NCI-H187 (cell line): ENCODE measurements at places on chromosomes 11 and 22.

- DNase-seq, result no peak
These were observed 3.1 kb upstream of the PTS start for GRCh38 chr11:112223121-112223520.

GRCh38 chr11:7561562-7561961 lies 47.8 kb downstream of the PPFIBP2 start:
- DNase-seq, result no peak

GRCh38 chr11:126663749-126664592 lies 308.5 kb downstream of the ST3GAL4 start:
- no peak for DNase-seq

DNA sequence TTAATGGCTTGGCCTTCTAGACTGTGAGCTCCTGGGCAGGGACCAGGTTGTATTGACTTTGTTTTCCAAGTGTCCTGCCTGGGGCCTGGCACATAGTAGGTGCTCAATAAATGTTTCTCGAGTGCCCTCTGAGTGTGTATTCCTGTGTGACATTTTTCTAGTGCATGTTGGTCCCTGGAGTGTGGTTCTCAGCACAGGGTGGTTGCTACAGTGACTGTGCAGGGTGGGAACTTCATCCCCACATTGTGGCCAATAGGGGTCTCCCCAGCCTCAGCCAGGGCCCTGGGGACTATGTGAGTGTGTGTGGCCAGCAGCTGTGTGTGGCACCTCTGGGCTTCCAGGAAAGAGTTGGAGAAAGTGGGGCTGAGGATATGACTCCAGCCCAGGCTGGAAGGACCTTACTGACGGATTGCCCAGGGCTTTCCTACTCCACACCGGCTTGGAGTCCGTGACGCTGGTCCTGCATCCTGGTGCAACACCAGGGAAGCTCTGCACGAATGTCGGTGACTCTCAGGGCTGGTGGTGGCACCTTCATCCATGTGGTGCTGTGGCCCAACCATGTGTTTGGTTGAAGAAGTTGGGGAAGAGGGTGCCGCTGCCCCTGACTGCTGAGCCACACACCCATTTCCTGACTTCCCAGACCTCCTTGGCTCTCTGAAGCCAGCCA lies 9.0 kb upstream of the MARK2 start:
- DNase-seq, result no peak

DNA sequence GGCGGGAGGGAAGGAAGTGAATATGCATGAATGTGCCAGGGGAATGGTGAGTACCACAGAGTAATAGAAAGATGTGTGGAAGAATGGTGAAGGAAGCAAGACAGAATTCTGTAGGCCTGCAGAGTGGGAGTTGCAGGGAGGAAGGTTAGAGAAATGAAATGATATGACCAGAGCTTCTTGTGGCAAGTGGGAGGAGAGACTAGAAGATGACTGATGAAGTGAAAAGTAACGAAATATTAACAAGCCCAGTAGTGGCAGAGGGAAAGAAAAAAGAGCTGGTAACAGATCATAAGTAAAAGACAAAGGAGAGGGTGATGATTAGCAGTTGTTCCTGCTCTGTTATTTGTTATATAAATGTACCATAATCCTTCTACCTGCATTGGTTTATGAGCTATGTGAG lies 1.0 kb upstream of the ALKBH8 start:
- no peak for DNase-seq

DNA sequence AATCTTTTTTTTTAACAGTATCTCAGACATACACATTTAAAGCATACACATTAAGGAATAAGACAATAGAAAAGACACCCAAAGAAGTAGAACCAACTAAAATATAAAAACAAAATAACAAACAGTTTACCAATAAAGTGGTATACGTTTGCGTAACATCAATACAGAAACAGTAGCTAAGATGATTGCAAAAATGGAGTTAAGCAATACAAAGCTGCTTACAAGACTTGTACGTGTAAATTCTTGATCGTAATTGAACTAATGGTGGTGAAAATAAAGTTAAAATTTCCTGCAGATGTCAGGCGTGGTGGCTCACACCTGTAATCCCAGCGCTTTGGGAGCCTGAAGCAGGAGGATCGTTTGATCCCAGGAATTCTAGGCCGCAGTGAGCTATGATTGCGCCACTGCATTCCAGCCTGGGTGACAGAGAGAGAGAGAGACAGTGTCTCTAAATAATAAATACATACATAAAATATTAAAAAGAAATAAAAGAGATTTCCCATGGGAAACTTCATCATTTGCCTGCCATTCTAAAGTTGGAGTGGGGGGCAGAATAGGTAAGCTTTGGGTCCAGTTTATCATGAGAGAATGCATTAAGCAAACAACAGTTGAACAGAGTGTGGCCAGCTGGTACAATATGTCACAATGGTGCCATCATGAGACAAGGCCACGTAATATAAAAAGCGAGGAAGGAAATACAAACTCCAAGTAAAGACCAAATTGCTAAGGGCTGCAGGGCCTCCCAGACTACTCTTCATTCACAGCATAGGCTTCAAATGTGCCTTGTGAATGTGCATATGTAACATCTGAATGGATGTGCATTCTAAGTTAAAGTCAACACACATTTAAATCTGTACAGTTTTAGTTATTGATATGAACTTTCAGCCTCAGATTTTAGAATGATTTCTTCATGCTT lies 38.9 kb upstream of the EED start:
- no peak for DNase-seq

DNA sequence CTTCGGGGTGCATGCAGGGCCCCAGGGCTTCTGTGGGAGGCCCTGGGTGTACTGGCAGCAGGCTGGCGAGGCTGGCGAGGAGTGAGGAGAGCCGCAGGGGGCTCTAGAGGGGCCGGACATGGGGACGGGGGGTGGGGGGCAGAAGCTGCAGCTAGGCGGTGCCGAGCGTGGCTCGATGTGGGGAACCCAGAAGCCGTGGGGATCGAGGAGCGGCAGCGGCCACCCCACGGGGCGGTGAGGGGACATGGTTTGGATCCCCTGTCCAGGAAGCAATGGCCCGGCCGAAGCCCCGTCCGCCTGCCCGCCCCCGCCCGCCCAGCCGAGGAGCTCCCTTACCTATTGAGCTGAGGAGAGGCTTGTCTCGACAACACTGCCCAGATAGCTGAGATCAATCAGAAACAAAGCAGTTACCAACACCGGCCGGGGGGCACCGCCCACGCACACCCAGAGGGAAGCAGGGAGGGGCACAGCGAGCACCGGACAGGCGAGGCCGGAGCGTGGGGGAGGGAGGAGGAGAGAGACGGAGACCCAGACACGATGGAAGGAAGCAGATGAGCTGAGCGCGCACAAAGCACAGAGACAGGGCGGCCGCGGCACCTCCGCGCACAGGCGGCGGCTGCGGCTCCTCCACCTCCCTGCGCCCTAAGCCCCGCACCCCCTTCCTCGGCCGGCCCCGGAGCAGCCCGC lies 38.7 kb downstream of the IGSF9B start:
- no peak for DNase-seq

DNA sequence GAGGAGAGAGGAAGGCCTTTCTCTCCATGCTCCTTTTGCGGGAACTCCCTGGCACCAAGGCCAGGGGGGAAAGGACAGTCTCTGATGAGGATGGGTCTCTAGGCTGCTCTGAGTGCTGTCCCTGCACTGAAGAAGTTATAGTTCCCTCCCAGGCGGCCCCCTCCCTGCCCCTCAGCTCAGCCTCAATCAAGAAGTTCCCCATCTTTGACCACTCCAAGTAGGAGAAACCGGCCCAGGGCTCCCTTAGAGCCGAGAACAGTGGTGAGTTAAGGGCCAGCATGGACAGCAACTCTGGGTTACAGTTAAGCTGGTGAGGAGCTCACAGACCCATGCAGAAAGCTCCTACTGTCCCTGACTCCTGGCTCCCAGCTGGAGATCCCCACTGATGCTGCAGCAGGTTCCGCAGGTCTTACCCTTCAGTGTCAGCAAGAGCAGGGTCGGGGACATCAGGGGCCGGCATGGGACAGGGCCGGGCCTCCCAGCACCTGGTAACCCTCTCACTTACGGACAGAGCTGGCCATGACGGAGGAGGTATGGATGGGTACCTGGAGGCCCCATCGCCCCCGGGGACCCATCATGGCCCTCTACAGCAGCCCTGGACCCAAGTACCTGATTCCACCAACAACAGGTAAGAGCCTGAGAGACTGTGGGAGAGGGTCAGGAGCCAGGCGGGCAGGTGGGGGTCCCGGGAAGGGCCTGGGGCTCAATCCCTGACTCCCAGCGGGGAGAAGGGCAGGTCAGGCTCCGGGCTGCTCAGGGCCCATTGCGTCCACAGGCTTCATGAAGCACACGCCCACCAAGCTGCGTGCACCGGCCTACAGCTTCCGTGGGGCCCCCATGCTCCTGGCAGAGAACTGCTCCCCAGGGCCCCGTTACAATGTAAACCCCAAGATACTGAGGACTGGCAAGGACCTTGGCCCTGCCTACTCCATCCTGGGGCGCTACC lies 4.2 kb downstream of the SCGB1C1 start:
- no peak for DNase-seq

GRCh38 chr11:128291835-128292234 lies 295.5 kb downstream of the ETS1 start:
- no peak for DNase-seq

- no peak for DNase-seq
These were observed 79.0 kb downstream of the LDLRAD3 start for GRCh38 chr11:36022882-36023281.

DNA sequence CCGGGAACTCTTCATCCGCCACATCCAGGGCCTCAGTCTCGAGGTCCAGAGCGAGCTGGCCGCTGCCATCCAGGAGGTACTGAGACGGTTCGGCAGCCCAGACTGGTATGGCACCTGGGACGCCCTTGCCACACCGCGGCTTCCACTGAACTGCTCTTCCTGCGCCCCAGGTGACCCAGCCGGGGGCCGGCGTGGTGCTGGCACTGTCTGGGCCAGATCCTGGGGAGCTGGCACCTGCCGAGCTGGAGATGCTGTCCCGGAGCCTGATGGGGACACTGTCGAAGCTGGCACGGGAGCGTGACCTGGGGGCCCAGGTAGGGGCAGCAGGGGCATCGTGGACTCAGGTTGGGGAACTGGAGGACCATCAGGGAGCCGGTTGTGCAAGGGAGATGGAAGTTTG lies 1.4 kb downstream of the CCDC88B start:
- no peak for DNase-seq

DNA sequence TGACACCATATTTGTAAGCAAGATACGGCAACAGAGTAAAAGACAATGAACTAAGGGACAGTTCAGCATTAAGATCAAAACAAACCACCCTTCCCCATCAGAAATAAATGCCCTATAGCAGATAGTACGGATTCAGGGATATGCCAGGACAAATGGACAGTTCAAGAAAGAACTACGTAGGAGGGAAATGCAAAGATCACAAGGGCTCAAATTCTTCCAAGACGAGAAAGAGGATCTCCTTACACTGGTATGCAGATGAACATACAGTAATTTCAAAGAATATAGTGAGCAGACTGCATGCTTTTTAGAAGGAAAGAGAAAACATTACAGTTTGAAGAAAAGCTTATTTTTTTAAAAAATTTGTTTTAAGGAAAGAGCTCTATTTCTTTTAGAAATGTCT lies 124.7 kb upstream of the APOA1 start:
- DNase-seq, result no peak

DNA sequence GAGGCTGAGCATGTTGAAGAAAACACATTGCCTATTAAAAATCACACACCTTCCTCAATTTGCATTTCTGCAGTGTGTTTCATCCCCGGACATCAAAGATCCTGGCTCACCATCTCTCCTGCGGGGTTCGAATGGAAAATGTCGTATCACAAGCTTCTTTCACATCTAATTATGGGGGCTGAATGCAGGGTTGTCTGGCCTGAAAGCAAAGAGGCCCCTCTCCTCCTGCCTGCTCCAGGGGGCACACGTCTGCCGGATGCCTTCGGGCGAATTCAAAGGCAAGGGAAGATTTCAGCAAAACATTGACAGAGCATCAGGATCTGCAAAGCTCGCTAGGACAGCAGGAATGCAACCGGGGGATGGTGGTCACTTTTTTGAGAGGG lies 1447.7 kb downstream of the TBC1D22A start:
- DNase-seq, result no peak

DNA sequence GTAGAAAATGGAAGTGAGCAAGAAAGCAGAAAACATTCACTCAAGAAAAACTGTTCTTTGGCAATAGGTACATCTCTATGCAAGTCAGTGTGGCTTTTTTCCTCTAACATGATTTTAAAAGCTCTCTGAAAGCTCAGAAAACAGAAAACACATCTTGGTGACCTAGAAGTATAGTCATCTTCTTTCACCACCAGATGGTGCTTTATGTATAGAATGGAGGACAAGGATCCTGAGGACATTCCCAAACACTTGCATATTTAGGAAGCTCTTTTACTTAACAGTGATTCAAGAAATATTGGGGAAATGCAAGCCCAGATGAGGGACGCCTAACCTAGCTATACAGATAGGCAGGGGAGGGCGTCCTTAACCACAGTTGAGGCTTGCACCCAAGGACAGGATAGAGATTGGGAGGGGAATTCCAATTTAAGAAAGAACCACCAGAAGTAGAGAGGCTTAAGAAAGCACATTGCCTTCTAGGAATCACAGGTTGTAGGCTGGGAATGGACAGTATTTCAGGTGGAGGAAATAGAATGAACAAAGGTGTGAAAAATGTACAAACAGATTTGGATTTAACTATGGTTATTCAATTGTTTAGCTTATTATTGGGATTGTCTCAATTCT lies 13.8 kb upstream of the CCDC81 start:
- no peak for DNase-seq

GRCh38 chr22:35051013-35051535 lies 14.9 kb upstream of the ISX start:
- DNase-seq, result no peak

DNA sequence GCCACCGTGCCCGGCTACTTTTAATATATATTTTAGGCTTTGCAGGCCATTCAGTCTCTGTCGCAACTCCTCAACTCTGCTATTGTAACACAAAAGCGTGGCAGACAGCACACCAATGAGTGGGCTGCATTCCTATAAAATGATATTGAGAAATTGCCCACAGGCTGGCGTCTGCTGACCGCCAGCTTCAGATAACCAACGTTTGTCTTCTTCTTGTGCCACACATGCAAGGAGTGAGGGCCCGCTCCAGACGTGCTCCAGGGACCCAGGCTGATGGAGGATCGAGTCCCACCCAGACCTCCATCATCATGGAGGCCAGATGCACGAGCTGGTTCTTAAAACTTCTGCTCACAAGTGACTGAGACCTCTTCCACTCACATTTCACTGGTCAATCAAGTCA lies 35.4 kb upstream of the LINC01488 start:
- no peak for DNase-seq

GRCh38 chr22:17346578-17346977 lies 22.7 kb upstream of the CECR2 start:
- DNase-seq, result no peak

- no peak for DNase-seq
These were observed 15.7 kb upstream of the ARFGAP3 start for GRCh38 chr22:42872821-42873220.

- no peak for DNase-seq
These were observed 2.1 kb upstream of the CARD10 start for GRCh38 chr22:37521236-37521739.

DNA sequence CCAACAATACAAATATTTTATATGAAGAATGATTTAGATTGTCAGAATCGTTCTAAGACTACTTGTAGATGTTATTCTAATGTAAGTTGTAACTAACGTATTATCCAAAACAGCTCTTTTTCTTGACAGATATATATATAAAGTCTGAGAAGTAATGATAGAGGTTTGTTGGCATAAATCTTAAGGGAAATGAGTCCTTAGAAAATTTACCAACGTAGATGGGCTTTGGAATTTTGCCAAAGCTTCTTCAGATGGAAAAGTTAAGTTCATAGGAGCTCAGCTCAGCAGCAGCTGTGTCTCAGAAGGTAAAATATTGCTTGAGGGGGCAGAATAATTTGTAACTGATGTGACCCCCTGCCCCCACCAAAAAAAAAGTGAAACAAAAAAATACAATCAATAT lies 66.7 kb downstream of the BID start:
- no peak for DNase-seq

- DNase-seq, result no peak
These were observed 18.4 kb upstream of the TMEM191C start for GRCh38 chr22:21448627-21449416.
